HL-60 (cell line): ENCODE measurements at places on chromosomes 11 and 22.
A peak's percentile ranks its signal among the peaks of the same experiment; 100 is the strongest.

- no peak for DNase-seq
Measured at GRCh38 chr11:118304568-118305248, at the start of gene CD3E. Gene CD3E (plus strand): TSS chr11:118304730. CDS start chr11:118304953, 223 bp downstream.

DNA sequence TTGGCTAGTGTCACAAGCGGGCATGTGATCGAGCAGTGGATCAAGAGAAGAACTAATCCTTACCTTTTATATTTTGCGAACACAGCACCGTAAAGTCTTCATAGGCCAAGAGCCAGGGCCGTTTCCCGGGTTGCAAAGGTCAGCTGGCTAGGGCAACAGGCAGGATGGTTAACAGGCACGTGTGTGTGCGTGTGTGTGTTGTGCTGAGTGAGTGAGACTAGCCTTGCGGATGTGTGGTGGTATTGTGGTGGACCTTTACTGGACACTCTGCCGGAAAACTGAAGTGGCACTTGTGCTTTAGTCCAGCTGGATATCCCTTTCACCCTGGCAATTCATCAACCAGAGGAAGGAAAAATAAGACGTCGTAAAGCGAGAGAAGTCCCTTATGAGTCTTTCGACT lies 176.7 kb downstream of the BCR start:
- DNase-seq, result no peak

- no peak for DNase-seq
Measured at GRCh38 chr11:69640260-69640994, 529 bp upstream of the CCND1 start.

DNA sequence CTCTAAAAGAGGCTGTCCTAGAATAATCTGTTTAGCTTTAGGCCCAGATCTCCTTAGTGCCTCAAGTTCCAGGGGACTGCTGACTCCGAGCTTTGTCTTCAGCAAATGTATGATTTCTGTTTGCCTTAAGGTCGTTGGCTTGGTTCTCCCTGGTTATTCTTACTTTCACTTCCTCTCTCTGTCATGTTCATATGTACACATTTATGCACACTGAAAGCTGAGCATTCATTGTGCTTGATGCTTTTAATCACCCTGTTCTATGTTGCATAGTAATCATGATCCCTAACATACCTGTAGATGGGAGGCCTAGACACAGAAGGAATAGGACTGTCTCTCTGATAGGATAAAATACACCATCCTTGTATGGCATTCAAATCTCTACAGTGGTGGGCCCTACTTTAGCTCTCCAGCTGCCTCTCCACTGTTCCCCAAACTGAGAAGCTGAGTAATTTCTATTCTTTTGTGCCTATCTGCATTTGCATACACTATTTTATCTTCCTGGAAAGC lies 7.2 kb downstream of the PPFIBP2 start:
- no peak for DNase-seq

DNA sequence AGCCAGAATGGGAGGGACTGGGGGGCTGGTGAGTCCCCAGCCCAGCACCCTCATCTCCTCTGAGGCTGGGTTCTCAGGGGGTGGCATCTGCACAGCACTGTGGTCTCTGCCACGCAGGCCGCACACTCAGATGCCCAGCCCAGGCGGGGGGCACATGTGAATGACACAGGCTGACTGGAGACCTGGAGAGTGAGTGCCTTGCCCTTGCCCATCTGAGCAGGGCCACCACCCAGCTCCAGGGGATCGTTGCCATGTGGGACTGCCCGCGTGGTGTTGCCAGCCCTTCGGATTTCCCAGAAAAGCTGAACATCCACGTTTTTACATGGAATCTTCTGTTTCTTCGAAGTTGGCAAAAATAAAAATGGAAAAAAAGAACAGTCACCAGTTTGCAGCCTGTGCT lies 18.9 kb downstream of the PRDM11 start:
- no peak for DNase-seq

- DNase-seq, result no peak
Measured at GRCh38 chr11:45560913-45561281, 104.5 kb downstream of the CHST1 start.

- no peak for DNase-seq
Measured at GRCh38 chr11:13098063-13098462, 88.9 kb downstream of the RASSF10 start.

DNA sequence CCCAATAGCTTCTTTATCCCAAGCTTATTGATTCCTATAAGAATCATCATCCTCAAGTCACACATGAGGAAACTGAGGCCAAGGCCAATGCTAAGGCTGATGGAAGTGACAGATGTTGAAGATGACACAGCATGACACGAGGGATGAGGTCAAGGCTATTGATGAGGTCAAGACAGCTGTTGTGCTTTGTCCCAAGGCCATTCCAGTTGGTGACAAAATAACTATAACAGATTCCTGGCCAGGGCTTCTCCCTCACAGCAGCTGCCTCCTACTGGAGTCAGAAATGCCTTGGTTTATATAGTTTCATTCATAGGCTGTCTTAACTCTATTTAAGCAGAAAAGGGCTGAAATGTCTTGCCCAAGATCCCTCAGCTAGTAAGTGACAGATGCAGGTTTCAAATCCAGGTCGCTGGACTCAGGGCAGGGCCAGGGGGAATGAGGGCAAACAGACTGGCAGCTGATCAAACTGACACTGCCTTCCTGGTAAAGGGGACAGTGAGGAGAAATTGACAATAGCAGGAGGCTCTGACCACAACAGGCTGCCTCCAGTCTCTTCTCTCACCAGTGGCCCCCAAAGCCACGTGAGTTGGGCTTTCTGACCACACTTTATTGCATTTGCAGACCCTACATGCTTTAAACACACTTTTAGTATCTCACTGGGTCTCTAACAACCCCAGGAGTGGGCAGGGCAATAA lies 16.5 kb downstream of the MIF start:
- no peak for DNase-seq

DNA sequence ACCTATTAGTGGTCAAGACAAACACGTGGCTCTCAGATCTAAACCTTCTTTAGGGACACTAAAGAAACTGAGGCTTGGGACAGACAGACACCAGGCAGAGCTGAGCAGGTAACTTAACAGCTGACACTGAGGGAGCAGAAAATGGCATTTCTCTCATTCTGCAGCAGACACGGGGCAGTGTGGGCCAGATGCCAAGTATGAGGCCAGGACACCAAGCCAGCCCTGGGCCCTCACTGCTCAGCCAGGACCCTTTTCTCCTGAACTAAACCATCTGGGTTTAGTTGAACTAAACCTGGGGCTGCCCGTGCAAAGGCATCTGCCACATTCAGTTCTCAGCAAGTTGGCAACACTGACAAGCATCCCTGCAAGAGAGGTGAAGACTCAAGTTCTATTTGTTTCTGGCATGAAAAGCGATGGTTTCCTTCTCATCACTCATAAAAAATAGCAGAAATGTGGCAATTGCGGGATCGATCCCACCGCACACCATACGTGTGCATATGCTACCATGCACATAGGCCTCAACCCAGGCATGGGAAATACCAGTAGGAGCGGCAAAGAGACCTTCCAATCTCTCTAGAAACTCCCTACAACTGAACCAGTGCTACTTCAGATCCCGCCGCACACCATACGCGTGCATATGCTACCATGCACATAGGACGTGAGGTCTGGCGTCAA lies 100.1 kb upstream of the BID start:
- no peak for DNase-seq

- no peak for DNase-seq
Measured at GRCh38 chr11:117443266-117444186, 115.9 kb downstream of the CEP164 start.

DNA sequence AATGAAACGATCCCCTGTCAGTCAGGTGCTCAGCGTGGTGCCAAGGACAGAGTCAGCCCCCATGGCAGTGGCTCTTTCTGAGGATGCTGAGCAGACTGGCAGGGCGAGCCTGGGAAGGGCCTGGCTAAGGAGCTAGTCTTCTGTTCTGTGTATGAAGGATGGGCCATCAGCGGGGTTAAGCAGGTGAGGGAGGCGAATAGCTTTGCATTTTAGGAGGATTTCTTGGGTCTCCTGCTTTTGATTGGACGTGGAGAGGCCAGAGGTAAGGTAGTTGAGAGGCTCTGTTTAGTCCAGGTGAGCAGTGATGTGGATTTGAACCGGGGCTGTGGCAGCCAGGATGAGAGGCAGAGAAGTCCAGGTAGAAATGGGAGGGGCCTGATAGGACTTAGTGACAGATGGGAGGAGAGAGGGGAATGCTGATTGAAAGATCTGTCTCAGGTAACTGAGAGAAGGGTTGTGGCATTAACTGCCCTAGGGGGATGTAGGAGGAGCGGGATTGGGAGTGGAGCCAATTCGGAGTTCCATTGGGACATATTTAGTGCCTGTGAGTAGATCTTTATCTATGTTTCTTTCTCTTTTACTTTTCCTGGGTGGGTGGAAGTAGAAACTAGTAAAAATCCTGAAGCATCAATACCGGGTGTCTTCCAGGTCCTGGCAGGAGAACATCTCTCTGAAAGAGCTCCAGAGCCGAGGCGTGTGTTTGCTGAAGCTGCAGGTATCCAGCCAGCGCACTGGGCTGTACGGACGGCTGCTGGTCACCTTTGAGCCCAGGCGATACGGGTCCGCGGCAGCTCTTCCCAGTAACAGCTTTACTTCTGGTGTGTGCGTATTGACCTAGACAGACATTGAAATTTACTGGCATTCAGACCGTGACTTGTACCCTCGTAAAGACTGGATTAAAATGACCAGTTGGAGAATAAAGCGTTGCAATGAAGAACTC lies 2.0 kb downstream of the IGHMBP2 start:
- DNase-seq, result no peak

- no peak for DNase-seq
Measured at GRCh38 chr22:37045958-37046357, 5.6 kb upstream of the KCTD17 start.

GRCh38 chr11:31414338-31414737 lies 44.7 kb downstream of the DNAJC24 start:
- no peak for DNase-seq

DNA sequence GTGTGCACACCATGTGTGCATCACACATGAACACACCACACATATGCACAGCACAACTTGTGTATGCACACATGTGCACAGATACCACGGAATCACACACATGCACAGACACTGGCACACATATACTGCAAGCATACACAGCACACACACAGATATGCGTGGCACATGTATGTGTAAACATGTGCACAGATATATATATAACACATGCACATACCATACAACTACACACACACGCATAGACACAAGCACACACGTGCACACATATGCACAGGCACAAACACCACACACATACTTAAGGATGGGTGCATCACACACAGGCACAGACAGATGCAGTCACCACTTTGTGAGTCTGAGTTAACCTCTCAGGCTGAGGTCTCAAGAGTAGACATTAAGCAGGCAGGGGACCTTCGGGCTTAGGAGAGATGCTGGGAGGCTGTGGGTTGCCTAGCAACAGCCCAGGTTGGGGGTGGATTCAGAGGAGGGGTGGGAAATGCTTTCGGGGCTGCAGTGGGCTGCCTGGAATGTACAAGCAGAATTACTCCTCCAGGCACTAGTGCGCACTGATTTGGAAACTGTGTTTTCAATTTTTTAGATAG lies 82.9 kb downstream of the MYO18B start:
- no peak for DNase-seq

DNA sequence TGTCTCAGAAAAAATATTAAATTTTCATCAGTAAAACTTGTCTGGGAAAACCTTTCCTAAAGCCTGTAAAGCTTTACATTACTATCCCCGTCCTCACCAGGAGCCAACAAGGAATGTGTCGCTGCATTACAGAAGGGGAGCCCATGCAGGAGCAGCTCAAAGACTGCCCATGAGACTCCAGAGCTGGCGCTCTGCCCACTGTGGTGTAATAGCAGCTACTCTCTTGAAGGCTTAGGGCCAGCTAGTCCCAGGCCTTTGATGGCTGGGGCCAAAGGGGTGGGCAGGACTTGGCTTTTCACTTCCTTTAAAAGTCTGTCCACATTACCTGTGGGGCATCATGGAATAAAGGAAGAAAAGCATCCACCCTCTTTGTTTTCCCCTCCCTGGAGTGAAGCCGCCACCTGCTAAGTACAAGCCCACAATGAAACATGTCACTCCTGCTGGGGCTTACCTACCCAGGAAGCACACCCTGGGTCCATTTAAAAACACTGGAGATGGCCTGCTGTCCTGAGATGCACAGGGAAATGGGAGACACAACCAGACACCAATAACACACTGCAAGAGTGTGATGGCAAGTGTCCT lies 150.7 kb downstream of the ADAMTS15 start:
- no peak for DNase-seq

- no peak for DNase-seq
Measured at GRCh38 chr11:10484461-10485180, 29.6 kb downstream of the AMPD3 start.

GRCh38 chr22:29987137-29987536 lies 93.1 kb upstream of the HORMAD2 start:
- DNase-seq, result no peak

DNA sequence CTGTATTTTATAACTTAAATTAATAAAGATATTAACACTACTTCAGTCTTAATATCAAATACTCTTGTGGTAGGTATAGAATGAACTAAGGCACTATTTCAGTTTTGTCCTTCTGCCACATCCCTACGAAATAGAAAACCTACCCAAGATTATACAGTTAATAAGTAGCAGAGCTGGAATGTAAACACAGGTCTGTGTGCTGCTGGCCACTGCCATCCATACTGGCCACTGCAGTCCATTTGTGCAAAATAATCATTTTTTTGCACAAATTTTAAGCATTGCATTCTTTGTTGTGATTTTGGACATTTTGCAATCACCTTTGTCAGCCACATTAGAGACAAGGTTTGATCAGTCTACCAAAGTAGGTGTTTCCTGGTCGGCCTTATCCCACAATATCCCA lies 91.9 kb downstream of the ME3 start:
- no peak for DNase-seq

DNA sequence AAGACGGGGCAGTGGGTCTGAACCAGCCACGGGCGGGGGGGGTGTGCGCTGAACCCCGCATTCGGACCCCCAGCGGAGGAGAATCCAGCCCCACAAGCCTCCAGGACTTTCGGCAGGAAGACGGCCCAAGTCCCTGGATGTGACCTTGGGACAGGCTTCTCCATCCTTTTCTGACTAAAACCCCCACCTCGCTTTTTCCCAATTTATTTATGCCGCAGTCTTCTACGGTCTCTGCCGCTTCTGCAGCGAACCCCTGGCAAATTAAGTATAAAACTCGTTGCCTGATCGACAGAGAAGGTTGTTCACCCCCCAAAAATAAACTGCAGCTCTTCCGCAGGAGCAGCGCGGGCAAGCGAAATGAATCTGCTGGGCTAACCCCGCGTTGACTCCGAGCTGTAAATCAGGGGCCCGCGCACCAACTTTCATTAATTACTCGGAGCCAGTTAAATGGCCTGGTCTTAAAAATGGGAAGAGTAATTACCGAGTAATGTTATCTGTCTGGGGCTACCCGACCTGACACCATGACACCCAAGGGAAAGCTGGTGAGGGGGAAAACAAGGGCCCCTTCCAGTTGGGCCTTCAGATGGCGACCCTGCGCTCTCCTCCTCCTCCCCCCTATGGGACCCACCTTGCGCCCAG lies 6.6 kb downstream of the WT1 start:
- no peak for DNase-seq

- peak; percentile 6 for DNase-seq
Measured at GRCh38 chr22:30763815-30764673, 69.4 kb downstream of the OSBP2 start.

GRCh38 chr22:50045211-50046018 lies 12.7 kb downstream of the TTLL8 start:
- DNase-seq, result no peak

GRCh38 chr11:78350646-78351165 lies 66.9 kb downstream of the GAB2 start:
- DNase-seq, result peak; percentile 40

- DNase-seq, result peak; percentile 82
Measured at GRCh38 chr11:66371627-66372415, at the start of gene SLC29A2. Gene SLC29A2 (minus strand): TSS chr11:66371760. CDS start chr11:66371591, 169 bp downstream.

- DNase-seq, result no peak
Measured at GRCh38 chr22:36375071-36375980, 12.4 kb downstream of the MYH9 start.
